ENCODE measurements at places on chromosomes 13 and 19.
A peak's percentile ranks its signal among the peaks of the same experiment; 100 is the strongest.

DNA sequence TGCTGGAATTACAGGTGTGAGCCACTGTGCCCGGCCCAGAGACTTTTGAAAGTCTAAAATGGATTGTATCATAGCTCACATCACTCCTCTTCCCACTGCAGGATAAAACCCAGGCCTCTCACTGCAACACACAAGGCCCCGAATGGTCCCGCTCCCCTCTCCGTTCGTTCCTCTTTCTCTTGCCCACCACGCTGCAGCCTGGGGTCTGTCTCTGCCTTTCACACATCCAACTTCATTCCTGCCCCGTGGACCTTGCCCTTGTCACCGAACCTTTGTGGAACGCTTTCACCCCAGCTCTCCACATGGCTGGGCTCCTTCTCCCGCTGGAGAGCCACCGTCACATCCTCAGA lies 42.6 kb downstream of the NFIC start:
- DNase-seq: no peak

GRCh38 chr19:6590827-6591319 lies at the start of gene CD70:
CD70 (minus strand) TSS chr19:6591150; CDS start chr19:6591002, 148 bp downstream.
- peak; percentile 31 for DNase-seq

DNA sequence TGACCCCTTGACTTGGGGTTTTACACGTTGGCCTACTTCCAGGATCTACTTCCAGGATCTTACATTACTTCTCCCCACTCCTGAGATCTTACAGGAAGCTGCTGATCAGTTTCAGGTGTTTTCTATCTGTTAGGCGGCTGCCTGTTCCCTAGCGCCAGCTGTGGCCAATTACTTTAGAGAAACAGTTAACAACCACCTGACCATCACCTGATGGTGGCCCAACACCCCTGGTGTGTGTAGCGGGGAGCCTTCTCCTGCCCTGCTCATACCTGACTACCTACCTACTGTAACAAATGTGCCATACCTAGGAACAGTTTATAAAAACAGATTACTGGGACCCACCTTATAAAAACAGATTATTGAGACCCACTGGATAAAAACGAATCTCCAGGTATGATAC lies 2.8 kb upstream of the POP4 start:
- no peak for DNase-seq

GRCh38 chr13:101829484-101829883 lies 377.0 kb downstream of the ITGBL1 start:
- no peak for DNase-seq

GRCh38 chr13:106329941-106330340 lies 205.5 kb downstream of the EFNB2 start:
- no peak for DNase-seq

GRCh38 chr13:74966814-74967424 lies 515.0 kb downstream of the TBC1D4 start:
- no peak for DNase-seq

GRCh38 chr13:28581451-28581850 lies 77.5 kb upstream of the POMP start:
- DNase-seq: no peak

Data from central memory CD8-positive, alpha-beta T cell (primary cell).